ENCODE measurements at places on chromosomes 13 and 19. TPM values are rescaled to one million over a fixed set of nuclear protein-coding genes. Genes with fewer than 3 reads are reported as not detected.

DNA sequence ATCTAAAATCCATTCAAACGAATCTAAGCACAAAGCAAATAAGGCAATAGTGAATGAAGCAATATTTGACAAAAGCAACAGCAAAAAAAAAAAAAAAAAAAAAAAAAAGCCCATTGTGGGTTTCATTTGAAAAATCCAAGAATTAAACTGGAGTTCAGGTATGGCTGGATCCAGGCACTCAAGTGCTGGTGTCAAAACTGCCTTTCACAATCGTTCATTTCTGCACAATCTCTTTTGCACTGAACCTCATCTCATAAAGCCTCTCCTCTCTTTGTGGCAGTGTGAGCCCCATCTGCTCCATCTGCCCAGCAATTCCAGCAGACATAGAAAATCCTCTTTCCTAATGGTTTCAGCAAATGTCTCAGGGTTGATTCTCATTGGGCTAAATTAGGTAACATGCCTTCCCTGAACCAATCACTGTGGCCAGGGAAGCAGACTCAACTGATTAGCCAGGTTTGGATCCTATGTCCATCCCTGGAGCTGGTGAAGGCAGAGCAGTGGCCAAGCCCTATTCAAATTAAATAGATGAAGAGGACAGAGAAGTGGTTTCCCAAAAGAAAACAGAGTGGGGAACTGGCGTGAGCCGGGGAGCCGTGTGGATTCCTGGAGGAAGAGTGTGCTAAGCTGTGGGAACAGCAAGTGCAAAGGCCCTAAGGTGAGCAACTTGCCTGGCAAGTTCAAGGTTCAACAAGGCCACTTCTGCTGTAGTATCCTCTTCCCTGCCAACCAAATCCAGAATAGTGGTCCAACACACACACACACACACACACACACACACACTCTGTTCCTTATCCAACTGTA, 1.2 kb upstream of the HIF3A start:
- no peak for DNase-seq

GRCh38 chr13:77489566-77490337, 45.8 kb upstream of the SCEL start:
- no peak for DNase-seq

DNA sequence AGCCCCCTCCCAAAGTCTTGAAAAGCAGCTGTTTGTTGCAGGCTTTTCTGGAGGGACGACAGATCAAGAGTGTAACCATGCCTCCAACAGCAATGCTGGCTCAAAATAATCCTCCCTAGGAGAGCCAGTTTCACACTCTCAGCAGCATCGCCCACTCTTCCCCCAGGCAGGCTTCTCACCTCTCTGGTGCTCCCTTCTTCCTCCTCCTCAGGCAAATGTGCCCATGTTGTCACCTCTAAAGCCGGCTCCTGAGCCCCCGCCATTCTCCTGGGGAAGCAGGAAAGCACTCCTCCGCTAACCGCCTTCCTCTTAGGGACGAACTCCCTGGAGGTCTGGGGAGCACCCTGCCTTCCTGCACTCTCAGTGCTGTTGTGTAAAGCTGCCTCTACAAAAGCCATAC, 98.9 kb upstream of the SGCG start:
- DNase-seq, result no peak

PSMD8 gene
- total RNA-seq, result 178 TPM

- peak; percentile 96 for DNase-seq
These were observed 15.7 kb downstream of the GARRE1 start for GRCh38 chr19:34269968-34270621.

GRCh38 chr19:16416991-16417390, 54.8 kb downstream of the EPS15L1 start:
- no peak for DNase-seq

GRCh38 chr19:14102756-14103155, 12.2 kb upstream of the SAMD1 start:
- no peak for DNase-seq

IRGC gene
- total RNA-seq, result not detected

DNA sequence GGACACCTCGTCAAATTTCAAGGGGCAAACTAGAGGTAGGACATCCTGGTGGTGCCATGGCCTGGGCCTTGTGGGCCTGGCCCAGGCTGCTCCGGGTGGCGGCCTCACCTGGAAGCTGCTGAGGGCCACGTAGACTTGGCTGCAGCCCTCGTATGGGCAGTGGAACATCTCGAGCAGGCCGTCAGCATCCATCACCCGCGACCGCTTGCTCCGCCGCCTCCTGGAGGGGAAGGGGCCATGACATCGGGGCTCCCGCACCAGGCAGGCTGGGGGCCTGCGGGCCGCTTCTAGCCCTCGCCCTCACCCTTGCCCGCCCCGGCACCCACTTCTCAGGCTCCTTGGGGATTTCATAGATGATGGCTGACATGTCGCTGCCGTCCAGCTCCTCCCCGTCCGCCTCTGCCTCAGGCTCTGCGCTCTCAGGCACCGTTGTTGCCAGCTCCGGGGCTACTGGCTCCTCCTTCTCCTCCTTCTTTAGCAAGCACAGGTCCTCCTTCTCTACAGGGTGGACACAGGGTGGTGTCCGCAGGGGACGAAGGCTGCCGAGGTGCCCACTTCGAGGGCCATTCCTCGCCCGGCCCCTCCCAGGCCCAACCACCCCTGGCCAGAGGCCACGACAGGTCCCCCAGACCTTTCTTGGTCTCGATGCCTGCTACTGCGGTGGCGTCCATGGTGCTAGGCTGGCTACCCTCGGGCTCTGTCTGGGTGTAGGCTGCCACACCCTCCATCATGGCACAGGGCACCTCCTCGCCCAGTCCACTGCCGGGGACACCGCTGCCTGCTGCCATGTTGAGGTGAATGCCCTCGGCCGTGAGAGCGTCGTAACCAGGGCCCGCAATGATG, 6.0 kb upstream of the ELAVL3 start:
- no peak for DNase-seq

DNA sequence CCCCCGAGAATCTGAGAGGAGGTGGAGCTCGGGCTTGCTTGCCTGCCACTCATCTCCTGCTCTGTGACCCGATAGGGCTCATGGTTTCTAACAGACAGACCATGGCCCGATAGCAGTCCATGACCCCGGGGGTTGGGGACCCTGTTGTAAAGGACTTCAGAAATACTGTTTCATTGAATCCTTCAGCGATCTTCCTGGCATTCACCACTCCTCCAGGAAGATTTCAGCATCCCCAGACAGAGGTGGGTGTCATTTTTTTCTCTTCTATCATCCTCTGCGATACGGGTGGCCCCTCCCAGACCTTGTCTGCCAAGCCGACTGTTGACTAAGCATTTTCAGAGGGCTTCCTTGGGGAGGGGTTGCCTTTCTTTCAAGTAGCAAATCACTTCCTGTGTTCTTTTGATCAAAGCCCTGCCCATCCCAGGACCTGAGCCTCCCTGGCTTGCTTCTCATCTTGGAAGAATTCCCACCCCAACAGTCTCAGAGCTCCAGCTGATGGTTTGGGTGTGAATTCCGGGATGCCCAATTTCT, 1.7 kb downstream of the MYO1F start:
- no peak for DNase-seq

CRX gene
- not detected for total RNA-seq

DNA sequence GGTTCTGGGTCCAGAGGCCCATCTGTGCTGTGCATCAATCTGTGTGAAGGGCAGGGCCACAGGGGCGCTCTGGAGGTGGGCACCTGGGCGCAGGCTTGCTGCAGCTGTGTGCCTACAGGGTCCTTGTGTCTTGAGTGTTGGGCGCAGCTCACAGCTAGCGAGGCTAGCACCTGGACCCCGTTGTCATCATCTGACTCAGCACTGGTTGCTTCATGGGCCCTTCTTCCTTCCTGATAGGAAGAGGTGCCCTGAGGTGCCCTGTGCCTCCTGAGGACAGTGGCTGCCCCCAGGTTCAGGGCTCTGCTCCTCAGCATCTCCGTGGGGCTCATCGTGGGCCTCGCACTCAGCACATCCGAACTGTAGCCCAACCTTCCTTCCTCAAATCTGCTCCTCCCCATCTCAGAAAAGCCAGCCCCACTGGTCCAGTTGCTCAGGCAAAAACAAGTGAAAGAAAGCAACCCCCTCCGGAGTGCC, 54.8 kb downstream of the GATAD2A start:
- DNase-seq, result no peak

- DNase-seq, result no peak
These were observed 770.6 kb downstream of the DACH1 start for GRCh38 chr13:71096421-71096820.

CNMD gene
- total RNA-seq, result not detected

DNA sequence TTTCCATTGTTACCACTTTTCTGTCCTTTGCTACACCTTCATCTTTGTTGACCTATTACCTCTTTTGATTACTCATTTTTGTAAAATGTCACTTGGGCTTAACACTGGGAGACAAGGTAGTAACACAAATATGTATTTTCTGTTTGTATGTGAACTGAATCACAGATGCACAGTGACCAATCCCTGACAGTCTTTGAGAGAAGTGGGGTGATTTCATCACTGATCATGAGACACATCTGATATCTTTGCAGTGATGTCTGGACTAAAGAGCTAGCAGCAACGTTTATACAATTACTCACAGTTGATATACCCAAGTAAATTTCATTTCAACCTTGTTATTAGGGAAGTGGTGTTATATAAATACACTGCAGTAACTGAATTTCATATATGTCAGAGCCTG, 1397.4 kb upstream of the SPRY2 start:
- DNase-seq, result no peak

GRCh38 chr13:28140433-28141125, 2.2 kb downstream of the PAN3 start:
- no peak for DNase-seq

GJB2 gene
- not detected for total RNA-seq

- peak; percentile 99 for DNase-seq
These were observed at the start of gene MARCHF2 for GRCh38 chr19:8412783-8413628. MARCHF2 (plus strand) TSS chr19:8413305; CDS start chr19:8421841, 8,536 bp downstream.

GRCh38 chr19:35879068-35879467, 10.7 kb downstream of the APLP1 start:
- DNase-seq, result no peak

SMIM44 gene
- not detected for total RNA-seq

GRCh38 chr19:30163663-30164062, 208.5 kb upstream of the ZNF536 start:
- no peak for DNase-seq

GRCh38 chr19:5877427-5877826, 7.1 kb upstream of the FUT5 start:
- no peak for DNase-seq

SLAIN1 gene
- 3.3 TPM for total RNA-seq

DNA sequence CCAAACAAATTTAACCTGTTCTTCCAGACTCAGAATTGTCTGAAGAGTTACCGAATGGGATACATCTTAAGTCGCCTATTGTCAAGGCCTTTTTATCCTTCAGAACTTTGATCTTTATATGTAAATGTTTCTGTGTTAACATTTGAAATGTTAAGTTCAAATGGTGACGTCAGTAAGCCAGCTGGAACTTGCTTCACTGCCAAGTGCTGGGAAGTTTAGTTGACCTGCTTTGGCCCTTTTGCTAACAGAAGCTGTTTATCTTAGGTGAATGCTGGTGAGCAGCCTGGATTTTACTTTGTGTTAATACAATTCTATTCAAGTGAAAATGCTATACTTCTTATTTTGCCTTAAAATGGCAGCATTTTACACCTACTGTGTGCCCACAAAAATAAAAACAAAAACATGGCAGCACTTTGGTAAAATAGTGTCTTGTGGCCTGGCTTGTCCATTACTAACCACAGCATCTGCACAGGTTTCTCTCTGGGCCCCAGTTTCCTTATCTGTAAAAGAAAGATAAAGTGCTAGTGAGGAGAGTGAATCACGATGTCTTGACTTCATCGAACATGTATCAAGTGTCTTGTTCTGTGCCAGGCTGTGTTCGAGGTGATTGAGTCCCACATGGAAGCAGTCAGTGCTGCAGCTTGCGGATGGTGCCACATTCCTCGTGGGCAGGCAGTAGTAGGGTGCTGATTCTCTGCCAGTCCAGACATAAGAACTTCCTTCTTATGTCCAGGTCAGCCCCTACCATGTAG, 2.2 kb downstream of the NAXD start:
- DNase-seq, result peak; percentile 85

DNA sequence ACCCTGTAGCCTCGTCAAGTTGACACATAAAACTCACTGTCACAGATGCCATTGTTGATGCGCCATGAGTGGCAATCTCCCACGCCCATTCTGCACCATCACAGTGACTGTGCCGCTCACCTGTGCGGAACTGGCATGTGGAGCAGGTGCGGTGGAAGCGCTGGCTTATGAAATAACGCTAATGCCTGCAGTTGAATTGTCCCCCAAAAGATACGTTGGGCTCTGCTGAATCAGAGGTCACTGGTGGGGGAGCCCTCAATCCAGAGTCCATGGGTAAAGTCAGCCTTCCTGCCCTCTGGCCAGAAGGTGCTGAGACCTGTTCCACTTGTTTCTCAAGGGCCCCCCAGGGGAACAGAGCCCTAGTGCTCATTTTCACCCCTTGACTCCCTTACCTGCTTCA, 2.9 kb upstream of the ARHGEF7 start:
- no peak for DNase-seq

KIR2DL1 gene
- not detected for total RNA-seq

DNA sequence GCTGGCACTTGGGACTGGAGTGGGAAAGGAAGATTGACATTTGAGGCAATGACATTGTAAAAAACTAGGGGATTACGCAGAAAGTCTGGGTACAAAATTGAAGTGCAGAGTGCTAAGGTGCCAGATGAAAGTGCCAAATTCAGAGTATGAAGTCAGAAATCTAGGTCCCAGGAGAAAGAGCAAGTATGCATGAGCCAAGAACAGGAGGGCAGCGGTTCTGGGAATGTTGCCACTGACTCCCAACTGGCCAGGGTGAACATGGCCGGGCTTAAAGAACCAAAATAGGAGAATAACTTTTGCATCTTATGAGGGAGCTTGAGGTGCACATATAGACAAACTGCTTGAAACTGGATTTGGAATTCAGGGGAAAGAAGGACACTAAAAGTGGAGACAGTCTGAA, 495.8 kb upstream of the KLF12 start:
- no peak for DNase-seq

TPT1 gene
- 1,418 TPM for total RNA-seq

NOSIP gene
- 87.6 TPM for total RNA-seq

DNA sequence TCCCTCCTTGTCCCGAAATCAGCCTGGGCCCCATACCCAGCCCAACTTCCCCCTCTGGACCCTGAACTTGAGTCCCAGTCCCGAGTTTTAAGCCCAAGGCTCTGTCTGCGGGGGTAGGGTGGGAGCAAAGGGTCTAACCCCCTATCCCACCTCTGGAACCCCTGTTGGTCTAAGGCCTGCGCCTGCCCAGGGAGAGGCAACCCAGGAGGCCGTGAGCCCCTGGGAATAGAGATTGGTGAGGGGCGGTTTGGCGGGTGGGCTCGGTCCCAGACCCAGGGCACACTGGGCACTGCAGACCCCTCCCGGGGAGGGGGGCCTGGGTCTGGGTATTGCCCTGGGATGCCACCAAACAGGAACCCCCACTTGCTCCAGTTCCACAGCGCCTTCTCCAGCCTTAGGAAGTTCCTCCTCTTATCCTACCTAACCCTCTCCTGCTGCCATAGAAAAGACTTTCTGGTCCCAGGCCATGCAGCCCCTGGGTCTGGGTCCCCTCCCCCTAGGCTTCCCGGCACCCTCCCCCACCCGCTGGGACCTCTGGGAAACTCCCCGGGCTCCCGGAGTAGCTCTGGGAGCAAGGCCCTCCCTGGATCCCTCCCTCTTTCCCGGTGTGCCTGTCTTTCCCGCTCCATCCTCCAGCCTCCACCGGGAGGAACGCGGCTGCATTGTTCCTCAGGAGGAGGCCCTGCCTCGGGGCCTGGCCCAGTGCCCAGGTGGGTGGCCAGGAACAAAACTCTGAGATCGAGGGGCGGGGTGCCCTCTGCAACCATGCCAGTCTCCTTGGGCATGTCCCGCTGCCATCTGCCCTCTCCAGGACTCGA, 33.6 kb upstream of the NANOS3 start:
- no peak for DNase-seq

- no peak for DNase-seq
These were observed 687 bp downstream of the MATK start for GRCh38 chr19:3785451-3785937.

FPR3 gene
- total RNA-seq, result under 0.01 TPM

CATSPERD gene
- not detected for total RNA-seq

Measured in lung microvascular endothelial cell (primary cell).